Activated naive CD8-positive, alpha-beta T cell treated with anti-CD3 and anti-CD28 coated beads, Interleukin-2, amount 50 U/mL, for 24 hours (primary cell): ENCODE measurements at places on chromosomes 5 and 9.
A peak's percentile ranks its signal among the peaks of the same experiment; 100 is the strongest.

DNA sequence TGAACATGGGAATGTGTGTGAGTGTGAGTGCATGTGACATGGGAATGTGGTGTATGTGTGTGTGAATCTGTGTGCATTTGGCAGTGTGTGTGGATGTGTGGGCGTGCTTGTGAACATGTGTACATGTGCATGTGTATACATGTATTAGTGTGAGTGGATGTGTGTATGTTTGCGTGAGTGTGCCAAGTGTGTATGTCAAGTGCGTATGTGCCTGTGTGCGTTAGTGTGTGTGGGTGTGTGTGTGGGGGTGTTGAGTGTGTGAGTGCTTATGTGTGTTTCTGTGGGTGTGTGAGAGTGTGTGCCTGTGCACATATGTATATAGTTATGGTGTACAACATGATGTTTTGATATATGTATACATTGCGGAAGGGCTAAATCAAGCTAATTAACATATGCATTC, 244.3 kb downstream of the GADD45G start:
- DNase-seq: no peak

- no peak for DNase-seq
These were observed 29.1 kb downstream of the NKX2-5 start for GRCh38 chr5:173205916-173206315.

DNA sequence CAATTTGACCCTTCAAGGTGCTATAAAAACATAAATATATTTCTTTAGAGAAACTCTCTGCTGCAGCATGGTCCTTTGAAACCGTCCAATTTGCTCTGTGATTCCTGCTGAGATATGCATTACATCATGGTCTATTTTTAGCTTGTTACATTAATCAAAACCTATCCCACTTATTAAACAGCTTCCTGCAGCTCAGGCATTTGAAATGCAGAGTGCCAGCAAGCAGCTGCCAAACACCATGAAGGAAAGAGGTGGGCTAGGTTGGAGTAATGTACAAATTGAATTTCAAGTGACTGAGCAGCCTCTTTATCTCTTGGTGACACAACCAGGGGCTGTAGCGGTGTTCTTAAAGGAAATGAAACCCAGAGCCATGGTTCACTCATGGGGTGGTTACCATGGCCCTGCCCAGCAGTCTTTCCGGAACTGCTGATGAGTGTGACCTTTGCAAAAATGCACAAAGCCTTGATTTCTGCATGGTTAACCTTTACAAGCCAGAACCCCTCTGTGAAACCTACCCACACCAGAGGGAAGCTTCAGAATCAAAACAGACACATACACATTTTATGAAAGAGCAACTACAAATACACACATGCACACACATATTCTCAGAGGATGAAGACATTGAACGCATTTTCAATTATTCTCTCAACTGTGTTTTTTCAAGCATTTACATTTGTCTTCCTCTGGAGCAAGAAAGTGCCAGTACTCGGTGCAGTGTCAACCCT, 155.8 kb upstream of the ZNF608 start:
- DNase-seq: peak; percentile 31

GRCh38 chr5:50856401-50857119, 190.1 kb downstream of the PARP8 start:
- no peak for DNase-seq

DNA sequence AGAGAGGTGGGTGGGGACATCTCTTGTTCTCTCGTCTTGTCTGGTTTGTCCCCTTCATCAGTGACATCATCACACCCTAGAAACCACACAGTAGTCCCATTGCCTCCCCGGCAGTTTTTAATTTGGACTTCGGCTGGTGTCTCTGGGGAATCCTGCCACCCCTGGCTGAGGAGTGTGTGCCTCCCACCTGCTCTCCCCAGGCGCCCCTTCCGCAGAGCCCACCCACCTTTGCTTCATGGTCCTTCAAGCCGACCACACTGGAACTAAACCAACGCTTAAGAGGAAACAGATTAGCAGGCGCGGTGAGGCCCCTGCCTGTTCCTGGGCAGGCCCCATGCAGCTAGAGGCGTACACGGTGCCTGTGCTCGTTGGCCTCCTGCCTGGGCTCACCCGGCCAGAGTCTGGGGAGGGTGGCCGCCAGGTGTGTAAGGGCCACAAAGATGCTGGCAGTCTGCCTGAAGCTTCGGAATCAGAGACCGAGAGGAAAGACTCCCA, 107.6 kb upstream of the SPRY4 start:
- DNase-seq: peak; percentile 41

DNA sequence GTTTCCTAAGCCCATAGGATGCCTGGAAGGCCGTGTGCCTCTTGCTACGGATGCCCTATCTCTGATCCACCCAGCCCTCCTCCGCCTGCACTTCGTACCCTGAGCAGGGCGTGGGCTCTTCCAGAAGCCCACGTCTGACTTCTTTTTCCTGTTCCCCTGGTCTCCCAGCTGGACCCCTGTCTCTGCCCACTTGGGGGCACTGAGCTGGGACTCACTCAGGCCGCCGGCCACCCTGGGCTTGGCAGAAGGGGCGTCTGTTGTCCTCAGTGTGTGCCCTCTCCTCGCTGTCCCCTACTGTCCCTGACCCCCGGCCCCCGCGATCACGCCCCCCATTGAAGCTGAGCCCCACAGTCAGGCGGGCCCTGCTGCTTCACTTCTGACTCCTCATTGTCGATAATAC, 22.0 kb upstream of the RXRA start:
- DNase-seq: no peak

DNA sequence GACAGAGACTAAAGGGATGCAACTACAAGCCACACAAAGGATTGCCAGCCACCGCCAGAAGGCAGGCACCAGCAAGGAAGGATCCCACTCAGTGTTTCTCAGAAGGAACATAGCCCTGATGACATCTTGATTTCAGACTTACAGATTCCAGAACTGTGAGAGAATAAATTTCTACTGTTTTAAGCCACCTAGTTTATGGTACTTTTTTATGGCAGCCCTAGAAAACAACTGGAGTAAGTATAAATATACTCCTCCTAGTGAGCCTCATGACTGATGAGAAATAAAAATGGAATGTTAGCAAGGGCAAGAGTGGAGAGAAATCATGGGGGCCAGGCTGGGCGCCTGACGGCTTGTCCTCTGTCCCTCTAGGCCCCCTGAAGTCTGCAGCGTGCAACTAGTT, 307.3 kb downstream of the PIK3R1 start:
- no peak for DNase-seq

DNA sequence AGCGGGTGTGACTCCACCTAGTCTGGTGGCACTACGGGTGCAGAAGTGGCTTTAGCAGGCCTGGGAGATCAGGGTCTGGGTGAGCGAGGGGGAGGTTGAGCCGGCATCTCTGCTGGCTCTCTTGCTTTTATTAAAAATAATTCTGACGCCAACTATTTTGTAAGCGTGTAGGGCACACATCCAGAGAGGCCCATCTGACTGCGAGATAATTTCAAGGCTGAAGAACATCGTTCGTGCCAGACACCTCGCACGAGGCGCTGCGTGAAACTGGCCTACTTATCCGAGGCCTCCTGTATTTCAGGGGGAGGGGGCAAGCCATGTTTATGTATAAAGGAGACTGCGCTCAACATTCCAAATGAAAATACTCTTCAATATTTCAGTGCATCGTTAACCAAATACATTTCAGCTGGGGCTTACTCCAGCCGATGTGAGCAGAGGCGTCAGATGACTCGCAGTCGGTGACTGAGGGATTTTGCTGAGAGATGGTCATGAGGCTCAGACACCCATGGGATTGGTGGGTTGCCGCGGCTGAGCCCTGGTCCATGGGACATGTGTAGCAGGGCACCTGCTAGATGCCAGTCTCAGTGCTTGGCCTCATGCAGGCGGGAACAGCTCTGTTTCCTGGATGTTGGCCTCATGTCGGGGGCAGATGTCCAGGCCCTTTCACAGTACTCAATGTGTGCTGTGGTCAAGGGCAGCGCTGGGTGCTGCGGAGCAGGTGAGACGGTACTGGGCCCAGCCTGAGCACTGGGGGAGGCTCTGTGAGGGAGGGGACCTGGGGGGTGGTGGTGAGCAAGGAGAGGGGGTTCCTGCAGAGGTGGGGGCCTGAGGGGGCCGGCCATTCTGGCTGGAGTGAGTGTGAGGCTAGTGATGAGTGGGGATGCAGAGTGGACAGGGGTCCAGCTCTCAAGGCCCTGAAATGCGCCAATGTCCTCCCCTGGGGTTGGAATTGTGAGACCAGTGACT, 201.5 kb downstream of the DAB2IP start:
- no peak for DNase-seq

DNA sequence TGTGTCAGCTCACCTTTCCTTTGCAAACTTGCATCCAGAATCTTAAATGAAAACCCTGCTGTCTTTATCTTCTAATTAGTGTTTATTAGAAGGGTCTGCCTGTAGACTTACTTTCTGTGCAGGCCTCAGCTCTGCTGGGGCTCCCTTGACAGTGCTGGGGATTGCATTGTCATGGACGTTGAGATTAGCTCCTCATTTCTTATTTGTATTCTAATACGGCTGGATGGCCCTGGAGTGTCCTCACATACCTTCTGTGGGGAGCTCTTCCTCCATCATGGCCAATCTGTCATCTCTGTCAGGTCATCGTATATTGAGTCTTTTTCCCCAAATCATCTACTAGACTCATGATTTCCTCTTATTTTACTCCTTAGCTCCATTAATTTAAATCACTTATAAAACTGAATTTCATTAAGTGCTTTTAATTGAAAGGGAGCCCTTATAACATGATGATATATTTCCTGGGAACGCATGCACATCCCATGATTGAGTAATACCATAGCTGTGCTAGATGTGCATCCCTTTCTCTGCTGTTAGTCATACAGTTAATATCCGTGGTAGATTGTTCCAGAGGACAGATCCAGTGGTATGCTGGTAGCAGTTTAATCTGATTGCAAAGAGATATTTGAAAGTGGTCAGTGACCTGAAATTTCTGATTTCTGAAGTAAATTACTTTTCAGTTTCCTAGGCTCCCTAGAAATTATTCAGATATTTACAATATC, 61.6 kb downstream of the ICE1 start:
- DNase-seq: no peak

- DNase-seq: no peak
These were observed 35.6 kb downstream of the GLRX start for GRCh38 chr5:95786821-95787418.

DNA sequence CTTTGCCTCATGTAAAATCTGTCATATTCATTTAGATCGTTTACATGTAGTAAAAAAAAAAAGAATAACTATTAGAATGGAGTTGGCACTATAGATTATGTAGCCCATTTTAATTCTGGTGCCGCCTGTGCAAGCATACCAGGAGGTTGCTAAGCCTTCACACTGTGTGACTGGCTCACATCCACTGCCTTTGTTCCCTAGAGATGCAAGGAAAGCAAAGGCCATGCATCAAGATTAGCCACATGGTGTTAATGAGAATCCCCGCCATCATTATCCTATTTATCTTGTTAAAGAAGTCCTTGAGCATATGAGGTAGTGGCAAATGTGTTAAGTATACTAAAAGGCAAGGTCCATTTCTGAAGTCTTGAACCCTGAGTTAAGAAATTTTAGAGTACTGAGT, 279.6 kb downstream of the RFX3 start:
- no peak for DNase-seq

DNA sequence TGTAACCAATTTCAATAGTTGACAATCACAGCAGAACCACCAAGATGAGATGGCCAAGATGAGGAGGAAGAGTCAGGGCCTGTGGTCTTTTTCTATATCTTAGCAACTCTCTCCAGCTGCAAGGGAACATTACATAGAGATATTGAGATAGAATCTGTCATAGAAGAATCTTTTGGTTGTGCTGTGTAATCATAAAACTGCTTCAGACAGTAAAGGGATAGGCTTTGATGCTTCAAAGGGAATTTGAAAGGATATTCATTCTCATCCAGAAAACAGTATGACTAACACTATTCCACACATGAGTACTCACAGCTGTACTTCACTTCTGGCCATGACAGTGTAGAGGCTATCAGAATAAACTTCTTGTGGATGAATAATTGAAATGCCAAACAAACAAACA, 145.9 kb downstream of the YIPF5 start:
- DNase-seq: no peak

GRCh38 chr5:89301321-89302025, 418.5 kb upstream of the MEF2C start:
- no peak for DNase-seq

DNA sequence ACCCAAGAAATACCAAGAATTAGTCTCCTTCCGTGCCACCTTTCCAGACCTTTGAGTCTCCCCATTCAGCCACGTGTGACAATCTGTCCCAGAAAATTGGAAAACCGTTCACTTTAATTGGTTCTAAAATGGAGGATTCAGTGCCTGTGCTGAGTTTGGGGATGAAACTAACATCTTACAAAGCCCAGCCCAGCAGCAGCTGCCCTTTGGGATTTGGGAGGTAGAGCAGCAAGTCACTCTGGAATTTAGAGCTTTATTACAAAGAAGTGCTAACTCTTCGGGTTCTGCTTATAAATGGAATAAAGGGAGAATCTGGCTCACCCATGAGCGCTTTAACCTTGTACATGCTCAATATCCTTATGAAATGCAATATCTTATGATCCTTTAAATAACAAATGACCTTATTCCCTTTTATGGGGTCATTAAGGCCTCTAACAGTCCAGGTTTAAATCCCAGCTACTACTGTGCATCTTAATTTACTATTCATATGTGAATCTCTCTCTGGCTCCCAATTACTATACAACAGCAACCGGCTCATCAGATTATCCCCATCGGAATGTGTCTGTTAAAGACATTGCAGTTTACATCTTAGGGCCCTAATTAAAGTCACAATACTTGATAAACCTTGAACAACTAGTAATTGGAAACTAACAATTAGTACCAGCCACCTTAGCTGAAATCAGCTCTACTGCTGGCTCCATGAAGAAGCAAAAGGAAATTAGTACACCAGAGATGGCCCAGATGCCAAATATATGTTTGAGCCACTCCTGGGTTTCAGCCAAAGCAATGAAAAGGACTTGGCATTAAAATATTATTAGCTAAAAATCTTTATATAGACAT, 271.8 kb upstream of the SMARCA2 start:
- DNase-seq: no peak

DNA sequence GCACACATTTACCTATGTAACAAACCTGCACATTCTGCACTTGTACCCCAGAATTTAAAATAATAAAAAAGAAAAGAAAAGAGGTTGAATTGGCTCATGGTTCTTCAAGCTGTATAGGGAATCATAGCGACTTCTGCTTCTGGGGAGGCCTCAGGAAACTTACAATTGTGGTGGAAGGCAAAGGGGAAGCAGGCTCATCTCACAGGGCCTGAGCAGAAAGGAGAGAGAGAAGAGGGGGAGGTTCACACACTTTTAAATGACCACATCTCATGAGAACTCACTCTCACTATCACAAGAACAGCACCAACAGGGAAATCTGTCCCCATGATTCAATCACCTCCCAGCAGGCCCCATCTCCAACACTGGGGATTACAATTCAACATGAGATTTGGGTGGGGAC, 214.6 kb downstream of the CDK5RAP2 start:
- DNase-seq: no peak
